GM19239 (cell line): ENCODE measurements at places on chromosomes 7 and 10.
A peak's percentile ranks its signal among the peaks of the same experiment; 100 is the strongest.

GRCh38 chr10:43731486-43731885, 82.8 kb upstream of the ZNF32 start:
- DNase-seq, result no peak

GRCh38 chr10:98369801-98370200, 45.2 kb downstream of the PYROXD2 start:
- no peak for DNase-seq

DNA sequence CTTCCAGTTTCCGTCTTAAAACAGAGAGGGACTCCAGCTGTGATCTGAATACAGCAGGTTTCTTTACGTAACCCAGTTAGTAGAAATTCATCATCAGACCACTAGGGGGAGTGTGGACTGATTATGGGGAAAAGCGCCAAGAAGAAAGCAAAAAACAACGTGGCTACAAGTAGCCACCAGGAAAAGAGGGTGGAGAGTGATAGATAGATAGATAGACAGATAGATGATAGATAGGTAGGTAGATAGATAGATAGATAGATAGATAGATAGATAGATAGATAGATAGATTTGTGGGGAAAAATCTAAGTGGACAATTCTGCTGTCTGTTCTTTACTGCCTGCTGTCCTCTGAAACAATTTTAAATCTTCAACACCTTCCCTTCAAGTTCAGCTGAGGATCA, 12.7 kb upstream of the AKR1B10 start:
- peak; percentile 35 for DNase-seq

DNA sequence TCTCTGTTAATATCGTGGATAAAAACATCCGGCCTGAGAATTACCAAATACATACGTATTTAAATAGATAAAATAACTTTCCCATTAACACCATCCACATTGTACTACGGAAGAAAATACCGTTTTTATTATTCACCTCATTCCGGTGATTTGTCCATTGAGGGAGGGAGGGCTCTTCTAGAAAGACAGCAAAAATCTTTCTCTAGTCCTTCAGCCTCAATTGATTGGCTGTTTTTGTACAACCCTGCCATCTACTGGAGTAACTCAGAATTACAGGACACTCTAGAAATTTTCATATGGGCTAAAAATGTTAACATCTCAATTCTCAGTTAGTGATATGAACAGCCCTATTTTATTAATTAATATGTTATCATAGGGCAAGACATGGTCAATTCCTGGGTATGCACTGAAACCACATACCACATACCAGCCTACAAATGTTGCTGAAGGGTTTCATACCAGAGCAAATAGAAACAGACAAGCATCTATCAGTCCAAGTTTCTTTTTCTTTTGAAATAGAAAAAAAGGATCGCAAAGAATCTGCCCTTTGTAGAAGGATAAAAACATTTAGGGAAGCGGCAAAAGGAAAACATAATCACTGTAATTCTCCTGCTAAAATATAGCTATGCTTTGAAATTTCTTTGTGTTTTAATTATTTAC, 55.8 kb upstream of the CDCA7L start:
- peak; percentile 42 for DNase-seq

DNA sequence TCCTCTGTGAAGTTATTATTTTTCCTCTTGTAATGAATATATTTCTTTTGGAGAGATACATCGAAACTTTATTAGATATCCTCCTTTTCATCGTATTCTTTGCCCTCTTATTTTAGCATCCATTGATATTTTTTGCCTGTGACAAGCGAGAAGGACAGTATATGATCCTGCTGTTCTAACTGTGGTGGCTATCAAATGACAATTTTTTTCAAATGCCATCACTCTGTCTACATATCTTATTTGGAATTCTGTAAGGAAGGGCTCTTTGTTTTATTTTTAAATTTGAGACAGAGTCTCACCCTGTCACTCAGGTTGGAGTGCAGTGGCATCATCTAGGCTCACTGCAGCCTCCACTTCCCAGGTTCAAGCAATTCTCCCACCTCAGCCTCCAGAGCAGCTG, 128.5 kb downstream of the LYZL1 start:
- no peak for DNase-seq

- no peak for DNase-seq
These were observed 9.7 kb downstream of the EIF4H start for GRCh38 chr7:74183653-74184450.

GRCh38 chr10:63072951-63073350, 60.2 kb upstream of the NRBF2 start:
- DNase-seq, result no peak

DNA sequence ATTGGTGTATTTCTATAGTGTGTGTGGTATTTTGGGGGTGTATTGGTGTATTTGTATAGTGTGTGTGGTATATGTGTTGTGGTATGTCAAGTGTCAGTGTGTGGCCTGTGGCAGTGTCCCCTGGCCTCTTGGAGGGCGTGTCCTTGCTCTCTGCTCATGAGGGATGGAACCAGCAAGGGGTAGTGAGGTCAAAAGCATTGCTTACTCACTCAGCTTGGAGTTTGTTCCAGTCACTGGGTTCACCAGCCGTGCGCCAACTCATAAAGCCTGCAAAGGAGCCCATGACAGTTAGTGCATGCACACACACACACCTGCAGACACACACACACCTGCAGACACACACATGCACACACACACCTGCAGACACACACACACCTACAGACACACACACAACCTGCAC, 4.3 kb upstream of the TRPV6 start:
- DNase-seq, result no peak

DNA sequence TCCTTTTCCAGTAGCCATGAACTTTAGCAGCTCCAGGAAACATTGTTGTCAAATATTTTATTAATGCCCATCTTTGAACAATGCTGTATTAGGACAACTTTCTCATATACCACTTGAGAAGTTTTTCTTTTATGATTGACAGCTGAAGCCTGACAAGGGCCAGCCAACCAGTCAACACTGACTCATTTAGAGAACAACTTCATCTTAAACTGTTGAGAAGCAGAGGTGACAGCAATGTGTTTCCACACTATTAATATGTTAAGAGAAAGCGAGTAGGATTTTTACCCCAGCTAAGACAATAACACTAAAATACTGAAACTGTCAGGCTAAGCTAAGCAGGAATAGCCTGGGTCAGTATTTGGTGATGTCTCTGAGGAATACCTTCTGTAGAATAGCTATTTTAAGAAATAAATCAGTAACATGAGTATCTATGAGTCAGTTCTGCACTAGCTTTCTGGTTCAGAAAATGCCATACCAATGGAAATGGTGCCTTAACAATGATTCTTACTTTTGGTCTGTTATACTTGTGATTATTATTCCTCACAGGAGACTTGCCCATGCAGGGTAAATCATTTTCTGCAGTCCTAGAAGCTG, 168.8 kb upstream of the POT1 start:
- DNase-seq, result no peak

- DNase-seq, result no peak
These were observed 21.4 kb downstream of the LRRC17 start for GRCh38 chr7:102934239-102934638.

DNA sequence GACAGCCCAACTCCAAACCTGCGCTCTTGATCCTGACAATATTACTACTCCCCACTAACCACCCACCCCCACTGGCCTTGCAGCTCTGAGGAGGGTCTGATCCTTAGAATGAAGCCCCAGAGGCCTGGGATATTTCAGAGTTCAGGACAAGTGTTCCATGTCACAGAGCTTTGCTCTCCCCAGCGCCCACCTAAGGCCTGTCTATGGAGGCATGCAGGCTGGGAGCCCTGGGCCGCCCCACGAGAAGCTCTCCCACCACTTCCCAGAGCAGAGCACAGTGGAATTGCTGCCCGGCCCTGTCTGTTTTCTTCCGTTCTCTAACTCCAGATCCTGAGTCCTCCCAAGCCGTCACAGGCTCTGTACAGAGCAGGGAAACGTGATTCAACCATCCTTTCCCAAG, 74.6 kb downstream of the COL13A1 start:
- no peak for DNase-seq

DNA sequence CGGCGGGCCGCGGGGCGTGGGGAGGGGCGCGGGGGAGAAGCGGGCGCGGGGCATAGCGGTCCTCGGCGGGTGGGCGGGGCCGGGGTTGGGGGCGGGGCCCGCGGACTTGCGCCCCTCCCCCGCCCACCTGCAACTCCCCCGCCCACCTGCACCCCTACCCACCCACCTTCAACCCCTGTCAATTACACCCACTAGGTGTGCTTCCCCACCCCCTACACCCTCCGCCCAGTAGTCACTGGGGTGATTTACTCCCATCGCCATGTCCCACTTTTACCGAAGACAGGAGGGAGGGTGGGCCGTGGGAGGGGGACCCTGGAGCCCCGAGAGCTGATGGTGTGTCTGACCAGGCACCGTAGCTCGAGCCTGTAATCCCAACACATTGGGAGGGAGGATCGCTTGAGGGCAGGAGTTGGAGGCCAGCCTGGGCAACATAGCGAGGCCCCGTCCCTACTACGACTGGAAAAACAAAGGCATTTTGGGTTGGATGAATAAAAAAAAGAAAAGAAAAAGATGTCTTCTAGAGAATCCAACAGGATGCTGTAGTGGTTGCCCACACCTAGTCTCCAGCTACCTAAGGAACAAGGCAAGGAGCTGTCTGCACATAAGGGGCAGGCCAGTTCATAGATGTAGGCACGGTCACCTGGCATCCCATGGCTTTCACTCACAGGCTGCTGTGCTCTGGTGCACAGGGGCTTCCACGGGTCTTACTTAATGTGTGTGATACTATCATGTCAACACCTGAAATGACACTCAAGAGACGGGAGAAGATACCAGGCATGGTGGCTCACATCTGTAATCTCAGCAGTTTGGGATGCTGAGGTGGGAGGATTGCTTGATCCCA, 761 bp downstream of the KCTD7 start:
- no peak for DNase-seq

DNA sequence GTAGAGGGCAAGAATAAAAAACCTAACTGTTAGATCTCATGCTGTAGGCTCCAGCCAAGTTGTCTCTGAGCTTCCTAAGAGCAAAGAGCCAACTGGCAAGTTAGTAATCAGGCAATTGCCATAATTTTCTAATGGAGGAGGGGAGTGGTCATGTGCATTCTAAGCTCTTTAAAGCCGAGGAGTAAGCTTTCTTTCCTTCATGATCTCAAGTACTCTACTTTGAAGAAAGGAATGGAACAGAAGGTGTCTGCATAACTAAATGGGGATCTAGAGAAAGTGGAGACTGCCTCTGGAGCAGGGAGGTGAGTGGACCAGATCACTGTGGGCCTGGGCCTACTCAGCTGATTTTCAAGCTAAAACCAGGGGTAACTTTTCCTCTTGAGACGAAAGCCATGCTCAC, 37.7 kb upstream of the TOMM7 start:
- no peak for DNase-seq

DNA sequence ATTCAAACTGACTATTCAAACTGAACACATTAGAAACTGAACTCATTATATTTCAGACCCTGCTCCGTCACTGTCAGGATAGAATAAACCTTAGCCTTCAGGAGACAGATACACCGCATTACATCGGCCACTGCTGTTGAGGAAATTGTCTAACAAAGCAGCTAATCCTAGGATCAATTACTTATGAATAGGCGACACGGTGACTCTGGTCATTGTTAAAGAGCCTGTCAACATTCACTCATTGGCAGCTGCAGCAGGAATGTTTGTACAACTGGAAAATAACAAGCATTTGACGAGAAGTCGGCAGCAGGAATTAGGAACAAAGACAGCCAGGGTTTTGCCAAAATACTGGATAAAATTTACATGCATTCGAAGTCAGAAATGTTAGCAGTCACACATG, 112.0 kb upstream of the MKX start:
- DNase-seq, result no peak

DNA sequence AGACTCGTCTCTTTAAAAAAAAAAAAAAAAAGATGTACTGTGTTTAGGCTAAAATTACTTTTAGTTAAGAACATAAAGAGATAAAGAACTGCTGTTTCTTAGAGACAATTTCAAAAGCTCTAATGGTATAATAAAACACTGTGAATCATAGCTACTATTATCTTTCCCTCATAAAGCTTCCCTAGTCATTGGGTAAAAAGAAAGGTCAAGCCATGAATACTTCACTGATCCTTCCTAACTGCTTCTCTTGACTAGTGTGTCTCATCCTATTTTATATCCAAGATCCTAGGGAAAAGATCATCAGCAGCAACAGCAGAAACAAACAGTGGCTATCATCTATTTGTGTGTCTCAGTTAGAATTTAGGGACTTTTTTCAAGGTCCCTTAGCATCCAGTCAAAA, 10.5 kb downstream of the YME1L1 start:
- DNase-seq, result no peak

DNA sequence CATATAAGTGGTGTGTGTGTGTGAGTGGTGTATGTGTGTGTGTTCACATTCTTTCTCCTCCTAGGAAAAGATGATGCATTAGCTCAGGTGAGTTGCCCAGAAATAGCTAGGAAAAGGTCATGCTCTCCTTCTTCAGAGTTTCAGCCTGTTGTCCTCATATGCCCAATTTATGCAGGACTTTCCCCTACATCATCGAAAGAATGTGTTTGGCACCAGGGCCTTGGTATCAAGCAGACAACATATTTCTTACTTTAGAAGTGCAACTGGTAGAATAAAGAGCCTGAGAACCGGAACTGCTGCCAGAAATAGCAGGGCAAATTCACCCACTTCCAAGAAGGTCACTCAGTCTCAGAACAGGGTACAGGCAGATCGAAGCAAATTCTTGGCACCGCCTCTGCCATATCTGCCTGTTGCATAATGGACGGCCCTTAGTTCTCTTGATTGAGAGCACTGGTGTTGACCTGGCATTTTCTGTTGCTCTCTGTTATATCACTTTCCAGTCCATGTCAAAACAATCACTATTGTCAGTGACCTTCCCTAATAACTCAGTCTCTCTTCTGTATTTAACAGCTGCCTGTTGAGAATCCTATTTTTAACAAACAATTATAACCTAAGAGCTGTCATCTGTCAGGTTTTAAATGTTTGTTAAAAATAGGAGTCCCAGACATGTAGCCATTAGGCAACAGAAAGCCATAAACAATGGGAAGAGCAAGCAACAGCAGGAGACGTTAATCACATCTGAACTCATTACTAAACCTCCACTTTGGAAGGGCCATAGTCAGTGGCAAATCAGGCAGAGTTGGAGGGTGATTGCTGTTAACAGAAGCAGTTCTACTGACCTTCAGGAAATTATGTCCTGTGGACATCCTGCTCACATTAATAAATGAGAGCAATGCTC, 20.7 kb downstream of the ADRB1 start:
- no peak for DNase-seq

DNA sequence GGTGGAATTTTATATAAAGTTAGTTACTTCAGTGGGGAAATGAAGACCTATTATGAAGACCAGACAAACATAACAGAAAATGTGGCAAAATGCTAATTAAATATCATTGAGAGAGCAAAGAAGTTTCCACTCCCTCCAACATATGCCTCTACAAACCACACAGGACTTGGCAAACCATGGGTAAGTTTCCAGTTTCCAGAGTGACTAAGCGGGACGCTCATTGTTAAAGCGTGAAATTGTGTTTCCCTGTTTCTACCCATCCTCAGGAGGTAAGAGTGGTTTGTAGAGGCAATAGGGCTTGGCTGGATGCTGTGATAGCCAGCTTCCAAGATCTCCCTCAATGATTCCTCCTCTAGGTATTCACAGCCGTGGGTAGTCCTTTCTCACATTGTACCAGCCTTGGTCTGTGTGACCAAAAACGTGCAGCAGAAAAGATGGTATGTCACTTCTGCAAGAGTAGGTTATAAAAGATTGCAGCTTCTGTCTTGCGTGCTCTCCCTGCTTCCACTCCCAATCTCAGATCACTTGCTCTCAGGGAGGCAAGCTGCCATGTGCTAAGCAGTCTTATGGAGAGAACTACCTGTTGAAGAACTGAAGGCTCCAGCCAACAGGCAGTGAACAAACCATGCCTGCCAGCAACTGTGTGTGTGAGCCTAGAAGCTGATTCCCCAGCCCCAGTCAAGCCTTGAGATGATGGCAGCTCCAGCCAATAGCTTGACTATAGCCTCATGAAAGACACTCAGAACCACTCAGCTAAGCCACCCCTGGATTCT, 35.7 kb downstream of the CBX3 start:
- DNase-seq, result no peak
